ENCODE measurements at places on chromosomes 1 and 21. TPM values are rescaled to one million over a fixed set of nuclear protein-coding genes. Genes with fewer than 3 reads are reported as not detected.

Gene FMO5
- 6.4 TPM for total RNA-seq

Gene ITLN2
- total RNA-seq: not detected

Gene COL16A1
- total RNA-seq: 101 TPM

Gene OLIG2
- total RNA-seq: not detected

- H3K4me1 ChIP-seq: no peaks in the 10 kb centered on the region
- H3K36me3 ChIP-seq: no peaks in the 10 kb centered on the region
- no peak overlapping the region for H3K4me3 ChIP-seq
Measured at GRCh38 chr1:214660900-214661299, 57.9 kb downstream of the CENPF start.

DNA sequence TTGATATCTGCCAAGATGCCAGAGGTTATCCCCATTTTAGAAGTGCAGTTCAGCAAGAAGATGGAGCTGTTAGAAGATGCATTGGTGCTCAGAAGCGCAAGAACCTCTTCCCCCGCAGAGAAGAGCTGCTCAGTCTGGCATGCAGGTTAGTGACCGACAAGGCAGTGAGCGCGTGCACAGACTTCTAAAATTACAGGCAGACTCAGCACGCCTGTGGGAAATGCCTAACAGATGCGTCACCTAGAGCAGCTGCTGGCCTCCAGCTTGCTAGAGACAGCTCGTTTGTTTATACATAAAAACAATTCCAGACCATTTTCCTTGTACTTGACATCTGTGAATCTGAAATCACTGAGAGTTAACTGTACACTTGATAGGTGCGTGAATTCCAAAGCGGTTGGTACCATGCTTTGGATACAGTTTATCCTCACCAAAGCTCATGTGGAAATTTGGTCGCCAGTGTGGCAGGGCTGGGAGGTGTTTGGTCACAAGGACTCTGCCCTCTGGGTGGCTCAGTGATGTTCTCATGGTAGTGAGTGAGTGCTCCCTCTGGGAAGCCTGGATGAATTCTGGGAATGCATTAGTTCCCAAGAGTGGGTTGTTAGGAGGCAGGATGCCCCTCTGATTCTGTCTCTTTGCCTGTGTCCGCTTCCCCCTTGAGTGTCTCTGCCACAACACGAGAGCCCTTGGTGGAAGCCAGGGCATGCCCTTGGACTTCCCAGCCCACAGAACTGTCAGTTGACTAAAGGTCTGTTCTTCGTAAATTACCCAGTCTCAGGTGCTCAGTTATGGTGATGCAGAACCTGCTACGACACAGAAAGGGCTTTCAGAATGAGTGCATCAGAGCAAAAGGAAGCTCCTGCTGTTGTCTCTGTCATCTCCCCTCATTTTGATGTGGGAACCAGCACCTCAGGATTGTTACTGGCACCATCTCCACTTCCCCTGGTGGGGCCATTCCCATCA lies 24.4 kb downstream of the SNAP47 start:
- no peaks in the 10 kb centered on the region for H3K4me1 ChIP-seq
- H3K27ac ChIP-seq: no peak overlapping the region
- H3K27me3 ChIP-seq: no peaks in the 10 kb centered on the region

DNA sequence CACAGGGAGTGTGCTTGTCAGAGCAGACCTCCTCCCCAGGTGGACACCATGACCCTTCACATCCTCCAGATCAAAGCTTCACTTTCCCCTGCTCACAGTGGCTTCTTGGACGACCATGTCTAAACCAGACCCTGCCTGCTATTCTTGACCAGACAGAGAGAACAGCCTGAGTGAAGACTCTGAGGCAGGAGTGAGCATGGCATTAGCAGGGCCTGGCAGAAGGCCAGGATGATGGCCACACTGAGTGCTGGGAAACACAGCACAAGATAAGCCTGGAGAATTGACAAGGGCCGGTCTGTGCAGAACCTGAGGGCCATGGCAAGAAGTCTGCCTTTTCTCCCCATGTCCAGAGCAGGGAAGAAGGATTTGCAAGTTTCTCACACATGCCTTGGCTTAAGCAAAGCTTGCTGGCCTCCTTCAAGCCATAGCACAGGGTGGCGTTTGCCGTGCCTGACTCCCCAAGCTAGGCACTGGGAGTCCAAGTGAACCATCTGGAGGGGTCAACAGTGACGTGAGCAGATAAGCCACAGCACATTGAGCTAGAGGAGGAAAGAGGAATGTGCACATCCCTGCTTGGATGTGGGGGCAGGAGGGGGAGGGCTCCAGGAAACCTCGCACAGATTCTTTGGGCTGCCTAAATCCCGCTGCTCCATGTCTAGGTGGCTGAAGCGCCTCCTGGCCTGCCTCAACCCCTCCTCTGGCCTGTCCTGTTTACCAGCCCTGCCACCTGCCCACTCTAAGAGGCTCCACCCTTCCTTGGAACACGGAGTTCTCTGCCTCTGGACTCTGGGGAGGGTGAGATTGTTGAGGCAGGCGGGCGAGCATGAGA lies 87.1 kb downstream of the CD58 start:
- H3K27ac ChIP-seq: peak overlapping the region; percentile 70
- H3K27me3 ChIP-seq: no peaks in the 10 kb centered on the region
- no peak overlapping the region for H3K4me3 ChIP-seq
- no peaks in the 10 kb centered on the region for H3K36me3 ChIP-seq
- peaks cover 36% of the 10 kb centered on the region for H3K4me1 ChIP-seq
- DNase-seq: peak; percentile 84

DNA sequence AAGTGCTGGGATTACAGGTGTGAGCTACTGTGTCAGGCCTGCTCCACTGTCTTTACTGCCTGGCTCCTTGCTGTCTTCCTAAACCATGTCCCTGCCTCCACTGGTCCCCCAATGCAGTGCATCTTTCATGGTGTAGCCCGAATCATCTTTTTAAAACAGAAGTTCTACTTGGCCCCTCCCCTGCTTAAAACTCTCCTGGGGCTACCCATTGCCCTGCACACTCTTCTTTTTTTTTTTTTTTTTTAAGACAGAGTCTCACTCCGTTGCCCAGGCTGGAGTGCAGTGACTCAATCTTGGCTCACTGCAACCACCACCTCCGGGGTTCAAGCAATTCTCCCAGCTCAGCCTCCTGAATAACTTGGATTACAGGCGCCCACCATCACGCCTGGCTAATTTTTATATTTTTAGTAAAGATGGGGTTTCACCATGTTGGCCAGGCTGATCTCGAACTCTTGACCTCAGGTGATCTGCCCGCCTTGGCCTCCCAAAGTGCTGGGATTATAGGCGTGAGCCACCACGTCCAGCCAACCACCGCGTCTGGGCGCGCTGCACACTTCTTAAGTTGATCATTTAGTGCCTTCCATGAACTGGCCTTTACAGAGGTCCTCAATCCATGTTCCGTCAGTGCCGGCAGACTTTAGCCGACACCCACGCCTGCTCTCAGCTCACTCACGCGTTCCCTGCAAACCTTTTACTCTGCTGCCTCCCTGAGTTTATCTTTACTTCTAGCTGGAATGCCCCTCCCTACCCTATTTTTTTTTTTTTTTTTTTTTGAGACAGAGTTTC lies 2.4 kb downstream of the FCN3 start:
- no peaks in the 10 kb centered on the region for H3K36me3 ChIP-seq
- H3K4me3 ChIP-seq: no peak overlapping the region
- DNase-seq: peak; percentile 61
- peaks cover 8% of the 10 kb centered on the region for H3K4me1 ChIP-seq

- no peak overlapping the region for H3K27ac ChIP-seq
- no peak for DNase-seq
- H3K36me3 ChIP-seq: no peaks in the 10 kb centered on the region
- H3K27me3 ChIP-seq: no peaks in the 10 kb centered on the region
Measured at GRCh38 chr1:214473387-214473786, 78.0 kb downstream of the PTPN14 start.

DNA sequence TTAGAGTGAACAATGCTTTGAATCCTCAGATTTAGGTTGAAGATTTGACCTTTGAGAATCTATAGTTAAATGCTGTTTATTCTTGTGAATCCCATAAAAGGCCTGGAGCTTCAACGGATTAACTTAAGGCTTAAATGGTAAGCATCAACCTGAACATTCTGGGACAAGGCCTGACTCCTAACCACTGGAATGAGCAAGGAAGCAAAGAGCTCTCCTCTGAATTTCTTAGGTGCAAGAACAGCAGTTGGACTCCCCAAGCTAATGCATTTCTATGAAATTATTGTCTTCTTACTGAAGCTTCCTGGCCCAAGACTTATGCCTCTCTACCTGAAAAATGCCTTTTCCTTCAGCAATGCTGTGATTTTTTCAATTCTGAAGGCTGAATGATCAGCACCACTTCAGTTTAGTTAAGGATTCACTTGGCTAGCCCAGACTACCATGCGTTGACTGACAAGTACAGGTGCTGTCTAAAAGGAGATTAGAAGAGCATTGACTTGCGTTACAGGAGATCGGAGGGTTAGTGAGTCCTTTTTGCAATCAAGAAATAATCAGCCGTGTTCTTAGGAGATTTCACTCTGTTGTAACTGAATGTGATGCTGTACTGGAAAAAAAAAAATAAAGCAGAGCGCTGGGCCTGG lies 178.5 kb downstream of the ZC3H11B start:
- no peaks in the 10 kb centered on the region for H3K27me3 ChIP-seq
- no peak overlapping the region for H3K4me3 ChIP-seq
- H3K36me3 ChIP-seq: no peaks in the 10 kb centered on the region
- H3K27ac ChIP-seq: no peak overlapping the region
- DNase-seq: no peak
